ENCODE measurements at places on chromosomes 3 and 15.
A peak's percentile ranks its signal among the peaks of the same experiment; 100 is the strongest.

DNA sequence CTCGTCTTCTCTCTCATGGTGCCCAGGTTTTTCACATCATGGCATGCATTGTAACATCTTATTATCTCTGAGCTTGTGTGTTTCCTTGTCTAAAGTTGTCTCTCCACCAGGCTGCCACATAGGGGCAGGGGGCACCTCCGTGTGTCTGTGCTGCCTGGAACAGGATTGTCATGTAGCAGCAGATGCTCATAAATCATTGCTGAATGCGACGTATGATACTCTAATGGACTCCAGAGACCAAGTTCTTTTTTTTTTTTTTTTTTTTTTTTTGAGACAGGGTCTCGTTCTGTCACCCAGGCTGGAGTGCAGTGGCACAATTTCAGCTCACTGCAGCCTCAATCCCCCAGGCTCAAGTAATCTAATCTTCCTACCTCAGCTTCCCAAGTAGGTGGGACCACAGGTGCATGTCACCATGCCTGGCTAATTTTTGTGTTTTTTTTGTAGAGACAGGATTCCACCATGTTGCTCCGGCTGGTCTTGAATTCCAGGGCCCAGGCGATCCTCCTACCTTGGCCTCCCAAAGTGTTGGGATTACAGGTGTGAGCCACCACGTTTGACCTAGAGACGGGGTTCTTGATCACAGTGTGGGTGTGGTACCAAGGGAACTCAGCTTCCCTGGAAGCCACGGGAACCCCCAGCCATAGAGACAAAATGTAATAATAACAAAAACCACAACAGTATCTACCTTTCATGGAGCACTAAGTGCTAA, 4.7 kb upstream of the DNASE1L3 start:
- DNase-seq, result no peak

DNA sequence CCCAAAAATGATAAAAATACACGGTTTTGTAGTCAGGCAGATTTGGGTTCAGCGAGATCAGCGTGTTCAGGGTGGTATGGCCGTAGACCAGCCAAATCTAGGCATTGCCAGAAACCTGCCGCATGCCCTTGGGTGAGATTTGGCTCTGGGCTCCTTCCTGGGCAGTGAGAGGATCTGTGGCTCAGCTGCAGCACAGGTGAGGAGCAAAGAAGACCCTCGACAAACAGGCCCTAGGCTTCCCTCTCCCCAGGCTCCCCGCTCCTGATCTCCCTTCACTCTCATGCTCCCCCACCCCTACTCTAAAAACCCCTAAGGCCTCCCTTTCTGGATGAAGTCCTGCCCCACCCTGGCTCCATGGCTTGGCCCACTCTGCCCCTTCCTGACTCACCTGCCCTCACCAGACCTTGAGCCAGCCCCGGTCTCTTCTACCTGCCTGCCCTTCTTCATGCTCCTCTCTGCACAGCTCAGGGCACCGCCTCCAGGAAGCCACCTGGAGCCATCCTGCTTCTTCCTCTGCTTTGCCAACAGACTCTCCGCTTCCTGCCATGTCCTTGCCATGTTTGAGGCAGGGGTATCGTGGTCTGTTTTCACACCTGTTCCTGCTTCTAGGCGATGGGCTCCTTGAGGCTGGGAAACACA, 88.1 kb downstream of the CORO2B start:
- DNase-seq, result no peak

GRCh38 chr3:62233065-62233464, 140.3 kb downstream of the FEZF2 start:
- no peak for DNase-seq

GRCh38 chr3:192570821-192571791, 156.2 kb downstream of the FGF12 start:
- no peak for DNase-seq

- no peak for DNase-seq
Observed at GRCh38 chr3:86988235-86988634, 2.7 kb downstream of the VGLL3 start.

- no peak for DNase-seq
Observed at GRCh38 chr15:76368122-76368621, 31.6 kb downstream of the ISL2 start.

DNA sequence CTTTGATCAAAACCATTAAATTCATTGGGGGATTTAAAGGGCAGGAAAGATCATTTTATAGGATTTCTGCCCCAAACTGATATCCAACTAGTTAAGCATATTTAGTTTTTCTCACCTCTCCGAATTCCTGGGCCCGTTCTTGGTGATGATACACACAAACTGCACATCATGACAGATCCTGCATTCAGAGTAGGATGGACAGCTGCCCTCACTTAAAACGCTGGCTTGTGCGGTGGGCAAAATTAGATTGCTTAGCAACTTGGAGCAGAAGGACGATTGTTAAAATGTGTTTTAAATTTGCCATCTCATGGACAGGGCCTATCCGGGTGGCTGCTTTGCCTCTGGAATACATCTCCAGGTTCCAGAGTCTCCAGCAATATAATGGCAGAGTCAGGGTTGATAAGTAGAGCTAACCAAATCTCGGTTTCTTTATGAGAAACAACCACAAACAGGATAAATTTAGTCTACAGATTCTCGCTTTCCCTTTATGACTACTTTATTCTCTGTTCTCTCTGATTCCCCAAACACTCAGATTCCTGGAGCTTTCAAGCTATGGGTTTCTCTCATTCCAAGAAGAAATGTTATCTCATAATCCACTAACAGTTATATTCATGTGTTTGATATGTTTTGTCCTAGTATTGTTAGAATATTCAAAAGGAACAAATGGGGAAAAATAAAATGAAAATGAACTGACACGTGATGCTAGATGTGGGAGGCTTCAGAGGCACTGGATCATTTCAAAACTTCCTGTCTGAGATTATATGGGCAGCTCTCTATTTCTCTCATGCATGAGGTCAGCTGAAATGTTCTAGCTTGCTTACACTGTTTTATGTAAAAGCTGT, 1014.1 kb upstream of the SEMA6D start:
- DNase-seq, result no peak

GRCh38 chr3:133197619-133198018, 159.4 kb downstream of the TMEM108 start:
- DNase-seq, result no peak

DNA sequence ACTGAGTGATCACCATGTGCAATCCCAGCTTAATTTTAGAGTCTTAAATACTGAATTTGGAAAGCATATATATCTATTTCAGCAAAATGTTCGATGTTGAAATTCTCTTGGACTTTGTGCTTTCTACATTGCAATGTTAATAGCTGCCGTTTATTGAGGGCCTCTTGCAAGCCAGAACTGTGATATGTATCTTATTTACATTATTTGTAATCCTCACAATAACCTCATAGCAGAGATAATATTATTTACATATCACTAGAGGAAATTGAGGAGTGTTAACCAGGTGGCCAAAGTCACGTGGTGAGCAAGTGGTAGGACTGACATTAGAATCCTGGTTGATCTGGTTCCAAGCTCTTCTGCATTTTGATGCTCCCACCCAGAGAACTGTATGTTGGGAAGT, 254.1 kb downstream of the SLC9A9 start:
- no peak for DNase-seq

DNA sequence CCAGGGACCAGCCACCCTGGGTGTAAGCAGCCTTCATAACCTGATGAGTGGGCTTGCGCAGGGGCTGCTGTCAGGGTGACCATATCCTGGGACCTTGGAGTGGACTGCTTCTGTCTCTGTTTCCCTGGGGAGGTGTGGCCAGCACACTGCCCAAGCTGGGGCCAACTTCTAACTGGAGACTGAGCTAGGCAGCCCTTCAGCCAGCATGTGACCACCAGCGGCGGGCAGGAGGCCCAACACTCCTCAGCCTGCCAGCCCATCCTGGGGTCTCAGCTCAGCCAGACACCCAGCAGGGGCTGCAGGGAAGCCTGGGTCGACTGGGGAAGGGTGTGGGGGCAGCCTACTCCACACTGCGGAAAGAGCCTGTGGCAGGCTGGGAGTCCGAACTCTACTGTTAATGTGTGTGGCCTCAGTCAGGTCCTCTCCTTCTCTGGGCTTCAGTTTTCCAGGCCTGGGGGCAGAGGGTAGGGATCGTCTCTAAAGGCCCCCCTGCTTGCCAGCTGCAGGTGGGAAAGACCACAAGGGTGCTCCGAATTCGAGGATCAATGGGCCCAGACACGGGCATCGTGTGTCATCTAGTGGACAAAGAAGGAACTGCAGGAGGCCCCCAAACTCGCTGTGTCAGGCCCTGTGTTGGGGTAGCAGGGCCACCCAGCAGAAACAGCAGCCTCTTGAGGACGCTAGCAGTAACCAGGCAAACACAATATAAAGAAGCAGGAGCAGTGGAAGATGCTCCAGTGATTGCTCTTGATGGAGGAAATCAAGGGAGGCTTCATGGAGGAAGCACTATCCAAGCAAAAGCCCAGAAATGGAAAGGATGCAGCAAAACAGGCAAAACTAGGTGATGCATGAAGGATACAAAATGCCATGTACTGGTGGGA, 2.0 kb upstream of the SEMA3G start:
- DNase-seq, result peak; percentile 39

GRCh38 chr3:52196977-52197376, 983 bp upstream of the ALAS1 start:
- no peak for DNase-seq

DNA sequence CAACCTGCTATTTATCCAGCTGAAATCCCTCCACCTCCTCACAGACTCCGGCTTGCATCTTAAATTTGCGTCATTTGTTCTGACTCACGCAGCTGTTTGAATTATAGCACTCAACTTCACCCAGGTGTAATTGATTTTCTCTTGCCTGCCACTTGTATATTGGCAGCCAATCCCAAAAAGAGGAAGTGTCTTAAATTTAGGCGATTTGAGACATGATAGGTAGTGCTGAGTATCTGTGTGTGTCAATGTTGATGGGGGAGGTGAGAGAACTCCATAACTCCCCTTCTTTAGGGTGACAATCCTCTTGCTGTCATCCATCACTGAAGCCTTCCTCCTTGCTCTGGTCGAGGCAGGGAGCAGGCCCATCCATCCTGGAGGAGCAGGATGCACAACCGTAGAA, 77.2 kb upstream of the TPRG1 start:
- no peak for DNase-seq

GRCh38 chr15:52256366-52256765, 39.2 kb downstream of the MYO5C start:
- no peak for DNase-seq

DNA sequence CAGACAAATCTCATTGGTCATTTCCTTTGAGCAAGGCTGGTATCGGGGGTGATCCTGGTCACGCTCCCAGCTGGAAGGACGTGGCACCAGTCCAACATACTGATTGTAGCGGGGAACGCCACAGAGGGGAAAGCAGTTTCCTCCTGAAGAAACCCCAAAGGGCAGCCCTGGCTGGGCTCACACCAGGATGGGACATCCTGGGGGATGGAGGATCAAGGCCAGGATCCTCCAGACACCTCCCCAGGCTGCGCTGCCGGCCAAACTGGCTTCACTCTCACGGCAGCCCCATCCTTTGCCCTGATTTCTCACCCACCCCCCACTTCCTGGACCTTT, 36.6 kb downstream of the MUC20 start:
- no peak for DNase-seq

DNA sequence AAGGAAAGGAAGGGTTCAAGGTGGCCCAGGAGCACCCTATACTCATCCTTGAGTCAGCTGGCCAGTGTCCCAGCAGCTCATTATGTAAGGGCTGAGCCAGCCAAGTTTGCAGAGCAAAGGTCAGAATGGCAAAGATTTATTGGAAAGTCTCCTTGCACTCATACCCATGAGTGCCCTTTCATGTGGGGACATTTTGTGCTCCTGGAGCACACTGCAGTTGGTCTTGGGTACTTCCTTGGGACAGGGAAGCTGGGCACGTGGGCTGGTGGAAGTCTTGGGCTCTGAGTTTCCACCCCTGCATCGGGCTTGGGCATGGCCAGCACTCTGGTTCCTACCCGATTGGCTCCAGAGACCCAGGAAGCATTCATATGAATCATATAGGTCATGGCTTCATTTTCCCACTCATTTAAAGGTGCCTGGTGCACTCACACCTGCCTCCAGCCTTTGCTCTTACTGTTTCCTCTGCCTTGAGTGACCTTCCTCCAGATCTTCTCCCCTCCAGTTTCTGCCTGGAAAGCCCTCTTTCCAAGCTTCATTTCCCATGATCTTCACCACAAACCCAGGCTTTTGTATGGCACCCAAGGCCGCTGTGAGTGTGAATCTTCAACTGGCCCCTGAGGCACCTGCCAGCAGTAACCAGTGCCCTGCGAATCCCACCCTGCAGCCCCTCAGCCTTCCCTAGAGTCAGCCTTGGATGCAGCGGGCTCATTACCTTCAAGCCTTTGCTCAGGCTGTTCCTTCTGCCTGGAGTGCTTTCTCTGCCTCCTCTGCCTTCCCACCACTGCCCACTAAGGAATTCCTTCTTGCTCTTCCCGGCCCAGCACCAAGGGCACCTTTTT, 10.5 kb upstream of the PRKCD start:
- no peak for DNase-seq

DNA sequence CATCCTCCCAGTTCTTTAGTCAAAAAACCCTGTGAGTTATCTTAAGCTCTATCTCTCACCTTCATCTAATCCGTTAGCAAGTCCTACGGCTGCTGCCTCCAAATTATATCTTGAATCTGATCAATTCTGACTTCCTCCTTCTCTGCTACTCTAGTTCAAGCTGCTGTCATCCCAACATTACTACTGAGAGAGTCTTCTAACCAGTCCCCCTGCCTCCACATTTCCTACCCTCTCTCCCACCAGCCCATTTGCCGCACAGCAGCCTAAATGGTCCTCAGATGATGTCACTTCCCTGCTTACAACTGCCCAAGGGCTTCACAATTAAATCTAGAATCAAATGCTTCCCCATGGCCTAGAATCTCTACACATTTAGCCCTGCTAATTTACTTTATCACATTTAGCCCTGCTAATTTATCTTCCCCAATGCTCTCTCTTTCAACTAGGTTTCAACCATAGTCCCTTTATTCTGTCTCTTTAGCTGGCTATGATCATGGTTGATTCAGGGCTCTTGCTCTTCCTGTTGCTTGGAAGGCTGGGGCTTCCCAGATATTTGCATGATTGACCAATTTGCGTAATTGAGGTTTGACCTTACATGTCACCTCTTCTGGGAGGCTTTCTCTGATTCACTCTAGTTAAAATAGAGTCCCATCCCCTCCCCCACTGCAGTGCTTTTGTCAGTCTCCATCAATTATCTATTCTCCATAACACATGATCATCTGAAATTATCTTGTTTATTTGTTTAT, 11.0 kb upstream of the ARL14 start:
- no peak for DNase-seq

GRCh38 chr15:69908590-69909420, 188.9 kb downstream of the TLE3 start:
- DNase-seq, result no peak

Measured in GF-D8 (cell line).